ENCODE measurements at places on chromosomes 4 and X. TPM values are rescaled to one million over a fixed set of nuclear protein-coding genes. Genes with fewer than 3 reads are reported as not detected.

Gene TMPRSS11B
- not detected for total RNA-seq

Gene RAI2
- total RNA-seq = not detected

Gene DRD5
- total RNA-seq = not detected

Gene TCEAL7
- not detected for total RNA-seq

Gene MCF2
- 0.69 TPM for total RNA-seq

Gene MAGEA9B
- not detected for total RNA-seq

Gene PTCHD1
- not detected for total RNA-seq

DNA sequence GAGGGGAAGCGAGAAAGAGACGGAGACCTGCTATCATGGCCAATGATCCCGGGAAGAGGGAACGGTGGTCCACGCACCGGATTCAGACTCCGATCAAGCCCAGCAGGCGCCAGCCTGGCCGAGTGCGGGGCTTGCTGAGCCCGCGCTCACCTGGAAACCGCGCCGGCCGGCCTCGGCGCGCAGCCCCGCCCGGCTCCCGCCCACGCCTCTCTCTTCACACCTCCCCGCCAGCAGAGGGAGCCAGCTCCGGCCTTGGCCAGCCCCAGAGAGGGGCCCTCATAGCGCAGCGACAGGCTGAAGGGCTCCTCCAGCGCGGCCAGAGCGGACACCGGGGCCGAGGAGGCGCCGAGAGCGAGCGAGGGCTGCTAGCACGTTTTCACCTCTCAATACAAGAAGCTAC lies 36.8 kb upstream of the SPANXN2 start:
- no peaks in the 10 kb centered on the region for H3K36me3 ChIP-seq
- DNase-seq = no peak
- no peaks in the 10 kb centered on the region for H3K27me3 ChIP-seq
- no peaks in the 10 kb centered on the region for H3K4me1 ChIP-seq
- H3K4me3 ChIP-seq = no peak overlapping the region
- no peak overlapping the region for H3K27ac ChIP-seq

- no peak overlapping the region for H3K4me3 ChIP-seq
- peaks cover 8% of the 10 kb centered on the region for H3K27me3 ChIP-seq
- H3K36me3 ChIP-seq = no peaks in the 10 kb centered on the region
These were observed 15.0 kb upstream of the OTUD4 start for GRCh38 chr4:145195167-145195952.

DNA sequence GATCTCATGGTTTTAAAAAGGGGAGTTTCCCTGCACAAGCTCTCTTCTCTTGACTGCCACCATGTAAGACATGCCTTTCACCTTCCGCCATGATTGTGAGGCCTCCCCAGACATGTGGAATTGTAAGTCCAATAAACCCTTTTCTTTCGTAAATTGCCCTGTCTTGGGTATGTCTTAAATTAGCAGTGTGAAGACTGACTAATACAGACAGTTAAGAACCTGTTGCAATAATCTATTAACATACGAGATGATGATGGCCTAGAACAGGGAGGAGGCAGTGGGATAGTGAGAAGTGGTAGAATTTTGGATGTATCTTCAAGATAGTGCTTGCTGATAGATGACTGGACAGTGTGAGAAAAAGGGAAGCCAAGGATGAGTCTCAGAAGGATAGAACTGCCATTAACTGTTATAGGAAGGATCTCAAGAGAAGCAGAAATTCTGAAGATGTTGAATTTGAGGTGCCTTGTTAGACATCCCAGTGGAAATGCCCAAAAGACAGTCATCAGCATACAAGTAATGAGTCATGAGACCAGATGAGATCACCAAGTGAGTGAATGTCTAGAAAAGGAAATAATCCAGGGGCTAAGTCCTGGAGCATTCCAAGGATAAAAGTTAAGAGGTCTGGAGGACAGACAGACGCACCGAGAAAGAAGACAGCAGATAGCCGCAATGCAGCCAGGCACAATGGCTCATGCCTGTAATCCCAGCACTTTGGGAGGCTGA lies 38.8 kb upstream of the UGDH start:
- H3K27ac ChIP-seq = no peak overlapping the region
- H3K36me3 ChIP-seq = peaks cover 5% of the 10 kb centered on the region
- H3K4me3 ChIP-seq = no peak overlapping the region

DNA sequence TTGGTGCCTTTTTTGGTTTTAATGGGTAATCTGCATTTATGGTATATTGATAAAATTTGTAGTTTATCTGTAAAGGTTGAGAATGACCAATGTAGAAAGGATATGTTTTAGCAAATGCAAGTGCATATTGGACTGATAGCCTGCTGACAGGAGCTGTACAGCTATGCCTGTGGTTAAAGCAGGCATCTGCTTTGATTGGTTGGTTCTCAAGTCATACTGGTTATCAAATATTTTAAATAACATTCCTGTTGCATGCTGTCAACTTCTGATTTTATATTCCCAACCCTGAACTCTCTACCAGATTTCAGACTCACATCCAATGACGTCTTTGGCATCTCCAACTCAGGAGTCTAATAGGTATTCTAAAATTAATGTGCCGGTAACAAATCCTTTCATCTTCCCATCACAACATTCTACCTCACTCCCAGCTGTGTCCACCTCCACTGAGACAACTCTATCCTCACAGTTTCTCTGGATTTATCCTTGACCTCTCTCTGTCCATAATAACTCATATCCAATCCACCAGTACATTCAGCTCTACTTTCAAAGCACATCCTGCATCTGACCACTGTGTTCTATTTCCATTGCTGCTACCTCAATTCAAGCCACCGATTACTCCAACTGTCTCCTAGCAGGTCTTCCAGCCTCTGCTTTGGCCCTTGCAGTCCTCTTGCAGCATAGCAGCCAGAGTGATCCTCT lies 125.7 kb downstream of the CAMK2D start:
- H3K4me1 ChIP-seq = peaks cover 47% of the 10 kb centered on the region
- H3K27ac ChIP-seq = peak overlapping the region; percentile 90
- H3K36me3 ChIP-seq = peaks cover 11% of the 10 kb centered on the region
- no peaks in the 10 kb centered on the region for H3K27me3 ChIP-seq

DNA sequence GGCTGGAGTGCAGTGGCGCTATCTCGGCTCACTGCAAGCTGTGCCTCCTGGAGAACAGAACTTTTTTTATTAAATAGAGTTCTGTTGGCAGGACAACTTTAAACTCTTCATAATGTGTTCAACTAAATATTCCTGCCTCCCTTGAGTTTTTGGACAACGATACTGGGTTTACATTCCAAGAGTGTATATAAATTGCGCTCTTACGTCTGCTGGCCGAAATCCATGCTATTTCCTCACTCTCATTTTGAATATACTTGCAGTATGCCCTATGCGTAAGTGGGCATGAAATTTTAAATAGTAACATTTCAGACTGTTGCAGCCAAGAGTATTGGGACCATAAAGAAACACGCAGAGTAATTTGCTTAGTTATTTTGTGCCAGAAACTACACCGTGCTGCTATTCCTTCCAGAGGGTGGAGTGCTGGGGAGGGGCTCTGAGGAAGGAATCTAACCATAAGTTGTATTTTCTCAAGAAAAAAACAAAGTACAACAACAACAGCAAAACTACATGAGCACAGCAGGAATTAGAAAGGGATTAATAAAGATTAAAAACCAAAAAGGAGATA lies 480.0 kb downstream of the NLGN4X start:
- no peaks in the 10 kb centered on the region for H3K36me3 ChIP-seq
- DNase-seq = no peak
- H3K4me3 ChIP-seq = no peak overlapping the region
- H3K27ac ChIP-seq = no peak overlapping the region

- no peak for DNase-seq
- H3K4me3 ChIP-seq = no peak overlapping the region
- peaks cover 2% of the 10 kb centered on the region for H3K4me1 ChIP-seq
- H3K27ac ChIP-seq = no peak overlapping the region
These were observed 14.2 kb upstream of the OSTC start for GRCh38 chr4:108636246-108636645.

- H3K4me3 ChIP-seq = no peak overlapping the region
- no peaks in the 10 kb centered on the region for H3K36me3 ChIP-seq
- no peak for DNase-seq
- H3K4me1 ChIP-seq = no peaks in the 10 kb centered on the region
- H3K27ac ChIP-seq = no peak overlapping the region
- no peaks in the 10 kb centered on the region for H3K27me3 ChIP-seq
These were observed 121.9 kb upstream of the SMIM10 start for GRCh38 chrX:134868771-134869495.

- no peaks in the 10 kb centered on the region for H3K4me1 ChIP-seq
- no peaks in the 10 kb centered on the region for H3K36me3 ChIP-seq
- no peak overlapping the region for H3K27ac ChIP-seq
These were observed 505.4 kb upstream of the FAM241A start for GRCh38 chr4:111639876-111640275.

DNA sequence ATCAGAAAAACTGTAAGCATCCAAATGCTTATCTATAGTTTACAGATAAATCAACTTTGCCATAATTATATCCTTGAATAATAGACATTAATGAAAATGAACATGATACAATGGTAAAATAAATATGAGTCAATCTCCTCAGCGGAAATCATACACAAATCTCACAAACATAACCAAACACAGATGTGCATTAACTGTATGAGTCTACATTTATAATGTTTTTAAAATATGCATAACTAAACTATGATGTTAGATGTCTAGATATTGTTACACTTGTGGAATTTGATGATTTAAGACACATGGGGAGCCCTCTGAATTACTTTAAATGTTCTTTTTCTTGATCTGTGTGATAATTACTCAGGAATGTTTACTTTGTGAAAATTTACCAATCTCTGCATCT lies 951.2 kb downstream of the TECRL start:
- DNase-seq = no peak
- H3K36me3 ChIP-seq = no peaks in the 10 kb centered on the region
- no peaks in the 10 kb centered on the region for H3K4me1 ChIP-seq
- H3K4me3 ChIP-seq = no peak overlapping the region
- no peak overlapping the region for H3K27ac ChIP-seq

DNA sequence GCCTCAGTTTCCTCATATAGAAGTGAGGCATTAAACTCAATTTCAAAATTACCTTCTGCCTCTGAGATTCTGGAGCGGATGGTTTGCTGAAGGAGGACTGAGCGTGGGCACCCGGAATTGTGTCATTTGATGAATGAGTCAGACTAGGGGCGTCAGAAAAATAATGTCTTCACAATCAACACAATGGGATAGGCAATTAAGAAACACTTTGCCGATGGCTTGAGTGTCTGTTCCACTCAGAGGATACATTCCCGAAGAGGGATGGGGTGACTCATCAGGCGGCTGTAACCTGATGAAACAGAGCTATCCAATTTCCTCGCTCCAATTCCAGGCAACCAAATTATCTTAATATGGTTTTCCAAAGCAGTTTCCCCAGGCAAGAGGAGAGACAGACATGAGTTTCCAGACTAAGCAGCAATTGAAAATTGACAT lies 1.2 kb upstream of the CHRNA9 start:
- no peak overlapping the region for H3K27ac ChIP-seq
- H3K27me3 ChIP-seq = peaks cover 6% of the 10 kb centered on the region
- no peak for DNase-seq
- H3K4me1 ChIP-seq = peaks cover 6% of the 10 kb centered on the region

DNA sequence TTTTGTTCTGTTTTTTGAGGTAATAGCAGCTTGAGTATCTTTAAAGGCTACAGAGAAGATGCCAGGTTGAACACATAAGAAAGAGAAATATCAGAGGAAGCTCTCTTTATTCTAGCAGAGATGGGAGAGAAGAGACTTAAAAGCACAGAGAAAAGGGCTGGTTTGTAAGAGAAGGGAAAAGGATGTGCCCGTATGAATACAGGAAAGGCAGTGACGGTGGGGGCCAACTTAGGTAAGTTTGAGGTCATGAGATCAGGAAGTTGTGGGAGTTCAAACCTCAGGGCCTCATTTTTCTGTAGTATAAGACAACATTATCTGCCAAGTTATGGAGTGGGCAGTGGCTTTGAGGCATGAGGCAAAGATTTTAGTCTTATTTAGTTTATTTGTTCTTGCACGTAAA lies 121.3 kb upstream of the S100G start:
- peaks cover 13% of the 10 kb centered on the region for H3K36me3 ChIP-seq
- peaks cover 18% of the 10 kb centered on the region for H3K4me1 ChIP-seq
- no peak for DNase-seq
- H3K27me3 ChIP-seq = no peaks in the 10 kb centered on the region
- H3K27ac ChIP-seq = peak overlapping the region; percentile 80
- peak overlapping the region; percentile 63 for H3K4me3 ChIP-seq

DNA sequence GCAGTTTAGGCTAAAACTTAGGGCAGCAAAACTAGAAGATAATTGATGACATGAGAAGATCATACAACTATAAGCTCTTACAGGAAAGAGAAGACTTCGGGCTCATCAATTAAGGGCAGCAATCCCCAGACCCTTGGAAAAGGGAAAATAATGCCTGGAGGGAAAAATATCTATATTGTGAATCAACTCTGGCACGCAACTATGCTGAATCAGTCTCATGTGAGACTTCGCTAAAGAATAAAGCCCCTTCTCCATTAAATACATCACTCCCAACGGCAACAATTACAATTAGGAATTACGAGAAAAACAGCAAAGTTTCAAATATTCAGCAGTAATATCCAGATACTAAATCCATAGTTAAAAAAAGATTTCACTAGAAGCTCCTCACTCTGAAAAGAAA lies 2016.8 kb upstream of the IGFBP7 start:
- DNase-seq = no peak
- H3K4me1 ChIP-seq = no peaks in the 10 kb centered on the region
- H3K27me3 ChIP-seq = no peaks in the 10 kb centered on the region
- no peak overlapping the region for H3K4me3 ChIP-seq
- no peaks in the 10 kb centered on the region for H3K36me3 ChIP-seq

DNA sequence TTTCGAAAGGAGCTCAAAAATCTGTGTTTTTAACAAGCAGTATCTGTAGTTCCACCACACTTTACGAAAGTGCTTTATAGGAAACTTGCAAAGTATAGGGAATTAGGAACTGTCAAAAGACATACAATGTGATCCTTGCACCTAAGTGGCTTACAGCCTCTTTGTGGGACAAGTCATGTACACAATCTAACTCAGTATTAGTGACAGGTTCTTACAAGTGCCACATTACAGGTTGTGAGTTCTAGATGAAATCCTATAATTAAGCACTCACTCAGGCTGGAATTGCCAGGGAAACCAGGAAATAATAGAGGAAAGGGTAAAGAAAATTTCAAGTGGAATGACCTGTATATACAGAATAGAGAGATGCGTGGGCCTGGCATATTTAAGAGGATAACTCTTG lies 567.3 kb upstream of the ATOH1 start:
- no peak overlapping the region for H3K27ac ChIP-seq
- H3K27me3 ChIP-seq = no peaks in the 10 kb centered on the region
- H3K4me1 ChIP-seq = no peaks in the 10 kb centered on the region
- H3K36me3 ChIP-seq = no peaks in the 10 kb centered on the region
- H3K4me3 ChIP-seq = no peak overlapping the region

- no peak overlapping the region for H3K4me3 ChIP-seq
- DNase-seq = no peak
- H3K27ac ChIP-seq = no peak overlapping the region
- no peaks in the 10 kb centered on the region for H3K36me3 ChIP-seq
These were observed 2229.4 kb upstream of the AGA start for GRCh38 chr4:179671609-179672008.

GRCh38 chr4:157271166-157271869 lies 50.8 kb downstream of the GRIA2 start:
- H3K27me3 ChIP-seq = no peaks in the 10 kb centered on the region
- H3K36me3 ChIP-seq = no peaks in the 10 kb centered on the region
- no peak overlapping the region for H3K27ac ChIP-seq
- no peak overlapping the region for H3K4me3 ChIP-seq
- DNase-seq = no peak
- H3K4me1 ChIP-seq = no peaks in the 10 kb centered on the region

- H3K36me3 ChIP-seq = no peaks in the 10 kb centered on the region
- no peaks in the 10 kb centered on the region for H3K27me3 ChIP-seq
- no peaks in the 10 kb centered on the region for H3K4me1 ChIP-seq
- DNase-seq = no peak
These were observed 7.8 kb downstream of the MAGEA4 start for GRCh38 chrX:151920530-151920929.

GRCh38 chr4:108393890-108394472 lies 225.2 kb upstream of the LEF1 start:
- no peak overlapping the region for H3K4me3 ChIP-seq
- peaks cover 2% of the 10 kb centered on the region for H3K27me3 ChIP-seq
- H3K36me3 ChIP-seq = peaks cover 1% of the 10 kb centered on the region
- peaks cover 8% of the 10 kb centered on the region for H3K4me1 ChIP-seq
- no peak for DNase-seq
- H3K27ac ChIP-seq = no peak overlapping the region
